ENCODE measurements at places on chromosomes 1 and 21. TPM values are rescaled to one million over a fixed set of nuclear protein-coding genes. Genes with fewer than 3 reads are reported as not detected.

GRCh38 chr21:25005388-25005787, 601.9 kb downstream of the MRPL39 start:
- no peak for DNase-seq

Gene BLACAT1
- total RNA-seq = 0.14 TPM

DNA sequence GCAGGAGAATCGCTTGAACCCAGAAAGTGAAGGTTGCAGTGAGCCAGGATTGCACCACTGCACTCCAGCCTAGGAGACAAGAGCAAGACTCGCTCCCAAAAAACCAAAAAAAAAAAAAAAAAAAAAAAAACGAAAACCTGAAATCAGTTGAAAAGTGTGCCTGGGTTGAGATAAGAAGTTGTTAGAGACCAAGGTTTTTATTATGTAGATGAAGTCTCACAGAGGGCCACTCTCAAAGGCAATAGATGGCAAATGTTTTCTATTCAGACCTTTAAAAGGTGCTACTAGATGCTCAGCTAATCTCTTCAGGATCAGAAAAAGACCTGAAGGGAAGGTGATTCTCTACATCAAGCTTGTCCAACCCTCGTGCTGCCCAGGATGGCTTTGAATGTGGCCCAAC, 17.6 kb downstream of the CAPN2 start:
- DNase-seq = no peak

GRCh38 chr1:216944864-216945510, 221.8 kb upstream of the ESRRG start:
- DNase-seq = no peak

- DNase-seq = no peak
Observed at GRCh38 chr1:100348549-100349144, 3.7 kb upstream of the CDC14A start.

GRCh38 chr1:111538343-111539025, 35.1 kb upstream of the ADORA3 start:
- DNase-seq = no peak

DNA sequence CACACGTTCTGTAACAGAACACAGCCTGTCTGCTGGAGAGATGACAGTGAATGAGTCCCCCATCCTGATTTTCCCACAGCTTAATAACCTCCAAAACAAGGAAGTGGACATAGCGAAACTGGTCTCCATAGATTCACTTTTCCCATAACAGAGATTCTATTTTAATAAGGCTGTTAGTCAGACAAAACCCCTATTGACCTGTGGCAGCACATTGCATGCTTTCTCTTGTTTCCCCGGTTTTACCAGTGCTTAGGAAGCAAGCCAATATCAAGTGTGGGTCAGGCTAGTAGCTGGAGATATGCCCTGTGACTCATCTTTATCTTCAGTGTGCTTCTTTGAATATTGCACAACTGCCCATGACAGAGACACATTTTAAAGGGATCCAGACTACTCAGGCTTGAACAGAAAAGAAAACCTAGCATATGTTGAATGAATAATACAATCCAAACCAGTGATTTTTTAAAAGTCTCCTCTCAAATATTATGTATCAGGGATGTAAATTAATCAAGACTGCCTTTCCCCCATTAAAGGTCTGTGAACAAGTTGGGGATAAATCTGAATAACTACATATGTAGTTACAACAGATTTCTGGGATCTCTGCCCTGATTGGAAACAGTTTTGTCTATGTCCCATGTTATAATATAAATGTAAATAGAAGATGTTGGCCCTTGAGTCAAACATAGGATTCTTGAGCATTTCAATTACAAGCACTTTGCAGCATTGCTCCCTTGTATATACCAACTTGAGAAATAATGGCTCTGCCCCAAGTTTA, 11.9 kb upstream of the CLDN8 start:
- DNase-seq = no peak

DNA sequence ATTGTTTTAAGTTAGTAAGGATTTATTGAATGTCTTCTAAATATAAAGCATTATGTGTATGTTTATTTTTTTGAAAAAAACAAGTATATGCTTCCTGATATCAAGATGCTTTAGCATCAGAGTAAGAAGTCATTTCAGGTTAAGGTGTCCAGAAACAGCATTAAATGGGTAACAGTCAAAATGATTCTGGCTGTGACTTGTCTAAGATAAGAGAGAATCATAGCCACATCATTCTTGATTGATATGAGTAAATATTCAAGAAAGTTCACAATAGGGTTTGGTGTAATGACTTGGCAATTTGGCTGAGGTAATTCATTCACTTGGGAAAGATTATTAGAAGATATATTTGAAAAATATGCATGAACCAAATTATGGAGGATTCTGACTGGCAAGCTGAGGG, 193.8 kb downstream of the DPYD start:
- DNase-seq = no peak

Gene CYP4Z1
- total RNA-seq = not detected

- DNase-seq = no peak
Observed at GRCh38 chr1:212475151-212475550, 42.4 kb downstream of the NENF start.

DNA sequence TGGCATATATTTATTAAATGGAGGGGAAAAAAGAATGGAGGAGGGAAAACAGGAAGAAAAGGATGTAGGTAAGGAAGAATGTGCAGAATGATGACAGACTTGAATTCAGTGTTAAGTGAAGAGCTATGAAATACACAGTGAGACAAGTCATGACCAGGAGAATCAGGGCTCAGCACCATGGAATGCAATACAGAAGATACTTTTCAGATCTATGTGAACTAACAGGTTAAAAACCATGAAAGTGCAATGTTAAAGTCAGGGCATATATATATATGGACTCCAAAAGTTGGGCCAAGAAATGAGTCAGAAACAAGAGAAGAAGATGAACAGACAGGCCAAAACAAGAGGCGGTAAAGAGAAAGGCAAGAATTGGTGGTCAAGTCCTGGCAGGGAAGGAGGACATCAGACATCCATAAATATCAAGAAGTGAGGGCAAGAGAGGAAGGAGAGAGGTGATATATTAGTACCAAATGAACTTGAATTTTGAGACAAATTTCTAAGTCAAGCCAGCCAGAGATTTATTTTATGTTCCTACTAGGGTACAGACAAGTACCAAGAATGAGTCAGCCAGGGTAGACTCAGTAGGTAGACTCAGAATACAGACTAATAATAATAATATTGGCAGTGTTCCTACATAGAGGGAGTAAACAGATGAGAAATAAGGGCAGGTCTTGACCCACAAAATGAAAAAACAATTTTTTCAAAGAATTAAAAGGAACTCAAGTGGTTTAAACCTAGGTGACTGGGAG, 39.5 kb upstream of the MCOLN3 start:
- DNase-seq = no peak

GRCh38 chr1:232611834-232612233, 18.1 kb downstream of the SIPA1L2 start:
- DNase-seq = no peak

DNA sequence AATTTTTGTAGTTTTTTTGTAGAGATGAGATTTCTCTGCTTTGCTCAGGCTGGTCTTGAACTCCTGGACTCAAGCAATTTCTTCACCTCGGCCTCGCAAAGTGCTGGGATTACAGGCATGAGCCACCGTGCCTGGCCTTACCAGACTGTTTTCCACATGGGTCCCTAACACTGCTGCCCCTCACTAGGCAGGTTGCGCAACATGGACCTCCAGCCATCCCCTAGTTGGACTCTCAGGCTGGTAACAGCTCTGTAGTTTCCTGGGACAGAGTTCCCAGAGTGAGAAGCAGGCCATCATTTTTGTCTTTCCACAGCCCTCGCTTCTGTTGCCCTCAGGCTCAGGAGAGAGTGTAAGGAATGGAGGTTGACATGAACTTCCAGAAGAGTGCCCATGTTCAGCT, 156.1 kb downstream of the CTH start:
- no peak for DNase-seq

- no peak for DNase-seq
Observed at GRCh38 chr1:99820546-99820945, 29.6 kb upstream of the AGL start.

- DNase-seq = no peak
Observed at GRCh38 chr1:151814426-151814825, 9.2 kb upstream of the LINGO4 start.

DNA sequence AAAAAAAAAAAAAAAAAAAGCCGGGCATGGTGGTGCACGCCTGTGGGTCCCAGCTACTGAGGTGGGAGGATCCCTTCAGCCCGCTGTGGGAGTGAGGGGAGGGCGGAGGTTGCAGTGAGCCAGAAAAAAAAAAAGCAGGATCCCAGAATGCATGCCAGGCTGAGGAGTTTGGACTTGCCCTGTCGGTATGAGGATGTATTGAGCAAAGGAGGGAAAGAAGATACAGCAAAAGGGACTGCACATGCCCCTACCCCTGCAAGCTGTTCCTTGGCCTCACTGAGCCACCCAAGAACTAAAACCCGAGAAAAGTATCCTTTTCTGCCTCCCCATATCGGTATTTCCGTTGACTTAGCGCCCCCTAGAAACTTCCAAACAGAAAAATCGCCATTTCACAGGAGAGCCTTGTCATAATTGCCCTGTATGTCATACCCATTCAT, 1.3 kb upstream of the GPATCH4 start:
- DNase-seq = no peak

Gene CA6
- 0.66 TPM for total RNA-seq

Gene LY9
- 9.7 TPM for total RNA-seq

Gene FBXO44
- total RNA-seq = 22.7 TPM

Gene BRDT
- 0.10 TPM for total RNA-seq

DNA sequence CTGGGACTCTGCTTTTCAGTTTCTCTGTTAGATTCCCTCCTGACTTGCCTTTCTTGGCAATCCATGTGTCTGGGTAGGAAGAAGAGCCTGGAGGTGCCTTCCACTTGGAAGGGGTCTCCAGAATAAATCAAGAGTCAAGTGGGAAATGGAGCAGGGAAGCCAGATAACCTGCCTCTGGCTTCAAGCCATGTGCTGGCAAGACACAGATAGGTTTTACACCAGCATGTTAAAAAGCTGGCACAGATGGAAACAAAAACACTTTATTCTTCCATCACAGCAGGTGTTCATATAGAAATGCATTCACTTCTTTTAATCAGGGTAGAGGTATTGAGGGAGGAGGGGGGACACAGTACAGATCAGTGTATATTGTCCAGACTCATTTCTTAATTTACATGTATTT, 356.9 kb upstream of the RUNX1 start:
- DNase-seq = no peak

DNA sequence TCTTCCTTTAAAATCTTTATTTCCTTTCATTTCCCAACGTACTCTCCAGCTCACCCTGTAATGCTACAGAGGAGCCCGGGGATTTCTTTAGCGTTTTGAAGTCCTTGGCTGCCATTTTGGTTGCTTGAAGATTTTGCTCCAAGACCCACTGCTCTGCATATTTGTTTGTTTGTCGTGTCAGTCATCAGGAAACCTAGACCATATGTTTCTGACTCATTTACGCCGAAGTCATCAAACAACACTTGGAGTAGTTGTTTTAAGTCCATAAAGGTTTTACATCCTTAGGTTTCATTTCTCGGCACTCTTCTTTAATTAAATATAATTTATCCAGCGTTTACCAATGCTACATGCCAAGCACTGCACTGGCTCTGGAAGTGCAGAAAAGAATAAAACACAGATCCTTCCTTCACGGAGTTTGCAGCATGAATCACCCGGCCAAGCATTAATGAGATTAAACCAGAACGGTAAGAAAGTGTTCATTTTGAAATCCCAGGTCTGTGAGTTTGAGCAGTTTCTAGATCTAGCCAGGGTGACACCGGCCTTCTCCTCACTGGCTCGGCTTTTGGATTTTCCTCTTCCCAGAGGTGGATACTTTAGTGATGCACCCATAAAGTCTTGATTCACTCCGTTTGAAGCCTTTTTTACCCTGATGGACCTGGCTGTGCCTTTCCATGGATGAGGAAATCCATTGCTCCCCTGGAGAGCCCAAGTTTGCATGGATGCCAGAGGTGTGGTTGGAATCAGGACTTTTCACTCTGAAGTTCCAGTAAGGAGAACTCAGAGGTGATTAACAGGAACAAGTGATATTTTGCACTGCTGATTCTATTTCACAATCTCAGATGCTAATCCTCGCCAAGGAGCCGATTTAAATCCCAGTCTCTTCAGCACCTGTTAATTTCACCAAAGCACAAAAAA, 109.3 kb downstream of the KAZN start:
- no peak for DNase-seq

GRCh38 chr1:170239445-170239844, 93.7 kb downstream of the NTMT2 start:
- DNase-seq = no peak

Gene LRRC8B
- 31.1 TPM for total RNA-seq

- DNase-seq = no peak
Observed at GRCh38 chr1:175118375-175119367, 51.0 kb downstream of the TNN start.

Gene SYT6
- 0.11 TPM for total RNA-seq

Gene DMBX1
- total RNA-seq = 0.54 TPM

- no peak for DNase-seq
Observed at GRCh38 chr21:29490016-29490415, 191.3 kb downstream of the BACH1 start.

- DNase-seq = no peak
Observed at GRCh38 chr1:228096416-228097332, 6.5 kb downstream of the C1orf35 start.

- DNase-seq = no peak
Observed at GRCh38 chr21:29245104-29245643, 53.5 kb upstream of the BACH1 start.

All from activated naive CD4-positive, alpha-beta T cell treated with anti-CD3 and anti-CD28 coated beads, Interleukin-2, amount 50 U/mL, for 72 hours (primary cell).